Lower leg skin (tissue), 4 donors: ENCODE measurements at places on chromosomes 4 and X.

DNA sequence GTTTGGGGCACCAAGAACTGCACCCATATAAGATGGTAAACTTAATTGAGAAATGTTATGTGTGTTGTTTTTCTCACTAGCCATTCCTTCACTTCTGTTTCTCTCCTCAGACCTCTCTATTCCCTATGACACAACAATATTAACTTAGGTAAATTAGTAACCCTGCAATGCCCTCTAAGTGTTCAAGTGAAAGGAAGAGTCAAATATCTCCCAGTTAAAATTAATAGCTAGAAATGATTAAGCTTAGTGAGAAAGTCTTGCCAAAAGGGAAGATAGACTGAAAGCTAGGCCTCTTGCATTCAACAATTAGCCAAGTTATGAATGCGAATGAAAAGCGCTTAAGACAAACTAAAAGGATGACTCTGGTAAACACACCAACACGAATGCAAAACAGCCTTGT, 132.9 kb upstream of the KLF8 start:
- no peak for DNase-seq

GRCh38 chr4:93299118-93299517, 529.4 kb upstream of the ATOH1 start:
- DNase-seq = no peak

DNA sequence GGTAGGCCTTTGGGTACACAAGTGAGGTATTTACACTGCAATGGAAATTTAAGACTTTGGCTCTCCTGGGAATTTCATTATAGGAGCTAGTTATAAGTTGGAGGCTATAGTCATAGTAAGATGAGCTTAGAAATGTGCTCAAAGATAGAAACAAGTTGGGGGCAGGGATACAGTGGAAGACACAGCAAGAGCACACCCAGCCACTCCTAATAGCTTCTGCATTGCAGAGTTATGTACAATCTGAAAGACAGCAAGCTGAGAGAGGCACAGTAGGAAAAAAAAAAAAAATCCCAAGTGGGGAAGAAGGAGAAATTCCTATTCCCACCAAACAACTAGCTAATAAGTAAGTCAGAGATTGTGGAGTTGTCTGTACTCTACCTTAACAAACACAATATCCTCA, 41.9 kb upstream of the TAF9B start:
- no peak for DNase-seq

DNA sequence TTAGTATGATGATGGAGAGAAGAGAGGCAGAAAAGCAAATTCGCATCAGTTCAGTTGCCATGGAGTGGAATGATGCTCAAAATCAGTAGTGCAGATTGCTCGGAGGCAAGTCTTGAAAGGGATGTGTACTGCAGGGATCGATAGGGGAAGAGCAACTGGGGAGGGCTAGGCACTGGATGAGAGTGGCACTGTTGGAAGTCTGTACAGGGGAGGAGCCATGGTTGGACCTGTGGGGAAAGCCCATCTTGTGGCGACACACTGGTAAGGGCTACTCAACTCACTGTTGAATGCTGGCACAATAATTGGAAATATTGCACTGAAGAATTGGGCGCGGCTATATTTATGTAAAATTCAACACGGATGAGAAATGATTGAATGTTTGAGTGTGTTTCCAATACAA, 1.2 kb downstream of the RAB9B start:
- DNase-seq = no peak

DNA sequence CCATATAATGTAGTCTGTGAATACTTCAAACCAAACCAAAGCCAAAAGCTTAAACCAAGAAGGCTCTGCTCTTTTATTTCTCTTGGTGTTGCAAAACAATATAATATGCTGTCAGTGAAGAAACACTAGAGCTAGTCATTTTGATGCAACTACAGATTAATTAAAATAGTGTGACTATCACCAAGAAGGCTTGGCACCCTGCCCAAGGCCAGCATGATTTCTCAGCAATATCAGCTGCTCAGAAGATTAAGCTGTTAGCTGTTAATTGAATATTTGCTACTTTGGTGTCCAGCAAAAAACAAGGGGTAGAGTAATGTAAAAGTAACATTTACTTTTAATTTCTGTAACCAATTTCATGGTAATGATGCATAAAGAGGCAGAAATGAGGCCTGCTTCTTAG, 104.9 kb upstream of the PRPS2 start:
- DNase-seq = no peak
